ENCODE measurements at places on chromosomes 2 and 18.

DNA sequence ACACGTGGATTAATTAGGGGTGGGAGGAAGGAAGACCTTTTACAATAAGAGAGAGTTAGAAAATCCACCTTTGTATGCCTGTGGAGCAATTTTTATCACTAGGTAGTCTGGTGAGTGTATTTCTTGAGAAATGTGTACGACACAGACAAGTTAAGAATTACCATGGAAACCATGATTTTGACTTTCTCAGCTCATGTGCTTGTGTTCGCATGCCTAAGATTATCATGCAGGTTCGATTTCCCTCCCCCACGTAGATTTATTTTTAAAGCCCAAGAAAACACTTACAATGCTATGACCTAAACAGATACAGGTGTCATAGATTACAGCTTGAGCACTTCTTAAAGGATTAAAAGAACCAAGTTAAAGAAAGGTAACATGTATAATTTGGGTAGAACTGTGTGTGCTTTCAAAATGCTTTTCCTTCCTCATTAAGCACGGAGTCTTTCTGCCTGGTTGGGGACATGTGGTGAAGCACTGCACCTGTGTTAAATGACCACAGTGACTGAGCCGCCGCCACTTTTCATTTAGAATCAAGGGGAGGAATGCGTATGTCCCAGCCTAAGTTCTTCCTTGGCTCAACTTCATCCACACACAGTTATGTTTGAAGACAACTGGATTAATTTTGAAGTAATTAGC is 16.6 kb downstream of the SERTAD2 start:
- DNase-seq, result peak; percentile 61

GRCh38 chr2:23760736-23761135 is 166.2 kb downstream of the ATAD2B start:
- peak; percentile 63 for DNase-seq

DNA sequence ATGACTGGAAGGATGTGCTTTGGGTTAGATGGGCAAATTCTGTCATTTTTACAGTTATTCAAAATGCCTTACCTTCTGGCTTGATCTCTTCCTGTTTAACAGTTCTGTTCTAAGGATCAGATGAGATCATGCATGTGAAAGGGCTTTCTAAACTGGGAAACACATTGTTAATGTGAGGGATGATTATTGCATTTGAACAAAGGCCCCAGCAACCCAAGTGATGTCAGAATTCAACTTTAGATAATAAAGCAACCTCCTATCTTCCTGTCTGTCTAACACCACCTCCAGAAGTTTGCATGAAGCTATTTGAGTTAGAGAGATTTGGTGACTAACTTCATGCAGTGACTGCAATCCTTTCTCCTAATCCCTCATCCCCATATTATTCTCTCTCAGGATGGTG is 77.8 kb upstream of the B3GNT2 start:
- DNase-seq, result peak; percentile 20

DNA sequence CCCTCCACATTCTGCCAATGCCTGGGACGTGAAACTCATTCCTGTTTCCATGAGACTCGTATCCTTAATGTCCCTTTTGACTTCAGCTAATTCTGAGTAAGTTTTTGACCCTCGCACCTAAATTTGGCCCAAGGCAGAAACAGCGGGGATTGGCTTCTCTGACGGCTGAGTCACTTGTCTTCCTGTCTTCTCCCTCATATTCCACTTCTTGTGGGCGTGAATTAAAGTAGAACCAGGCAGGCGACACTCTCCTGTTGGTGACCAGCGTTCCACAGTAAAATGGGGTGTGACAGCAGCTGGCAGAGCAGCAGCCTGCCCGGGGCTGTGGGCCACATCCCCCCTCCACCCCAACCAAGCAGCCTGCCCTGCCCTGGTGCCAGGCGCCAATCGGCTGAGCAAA is 15.5 kb downstream of the TTC32 start:
- no peak for DNase-seq

DNA sequence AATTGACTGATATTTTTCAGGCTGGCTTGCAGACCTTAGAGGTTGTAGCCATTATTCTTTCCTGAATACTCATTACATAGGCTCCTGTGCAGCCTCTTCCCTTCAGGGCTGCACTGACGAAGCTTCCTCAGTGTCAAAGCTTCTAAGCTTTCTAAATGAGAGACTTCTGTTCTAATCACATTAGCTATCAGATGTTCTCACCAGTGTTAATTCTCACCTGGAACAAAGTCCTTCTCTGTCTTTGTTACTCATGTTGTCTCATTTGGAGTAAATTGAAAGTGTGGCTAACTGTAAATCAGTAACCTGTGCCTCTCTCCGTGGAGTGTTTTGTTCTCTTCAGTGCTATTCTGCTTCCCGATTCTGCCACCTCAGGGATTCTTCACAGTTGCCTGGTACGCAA is 76.9 kb downstream of the MC4R start:
- DNase-seq, result no peak

GRCh38 chr18:79870301-79871025 is 72.7 kb downstream of the KCNG2 start:
- peak; percentile 16 for DNase-seq

- DNase-seq, result no peak
These were observed 14.2 kb downstream of the INPP1 start for GRCh38 chr2:190357600-190357999.

DNA sequence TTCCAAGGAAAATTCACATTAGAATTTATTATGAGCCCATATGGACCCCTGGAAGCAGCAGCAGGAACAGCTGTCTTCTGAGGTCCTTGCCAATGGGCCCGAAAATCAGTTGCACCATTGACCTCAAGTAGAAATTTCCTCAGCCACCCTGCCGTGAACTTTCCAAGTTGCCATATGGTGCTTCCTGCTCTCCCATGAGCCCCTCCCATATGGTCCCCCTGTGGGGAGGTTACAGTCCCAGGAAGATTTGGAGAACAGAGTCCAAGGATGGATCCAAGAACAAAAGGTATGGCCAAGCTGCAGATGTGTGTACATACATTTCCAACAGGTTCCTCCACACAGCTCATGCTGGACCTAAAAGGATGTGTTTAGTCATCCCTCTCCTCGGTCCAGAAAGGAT is 34.6 kb downstream of the DIPK1C start:
- DNase-seq, result no peak

GRCh38 chr2:94956797-94957391 is 68.6 kb upstream of the MAL start:
- DNase-seq, result peak; percentile 61

DNA sequence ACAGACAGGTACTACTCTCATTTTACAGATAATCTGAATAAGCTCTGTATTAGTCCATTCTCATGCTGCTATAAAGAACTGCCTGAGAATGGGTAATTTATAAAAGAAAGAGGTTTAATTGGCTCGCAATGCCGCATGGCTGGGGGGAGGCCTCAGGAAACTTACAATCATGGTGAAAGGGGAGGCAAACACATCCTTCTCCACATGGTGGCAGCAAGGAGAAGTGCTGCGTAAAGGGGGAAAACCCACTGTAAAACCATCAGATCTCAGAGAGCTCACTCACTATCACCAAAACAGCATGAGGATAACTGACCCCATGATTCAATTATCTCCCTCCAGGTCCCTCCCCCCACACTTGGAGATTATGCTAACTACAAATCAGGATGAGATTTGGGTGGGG is 254.4 kb downstream of the KCNE4 start:
- peak; percentile 25 for DNase-seq

DNA sequence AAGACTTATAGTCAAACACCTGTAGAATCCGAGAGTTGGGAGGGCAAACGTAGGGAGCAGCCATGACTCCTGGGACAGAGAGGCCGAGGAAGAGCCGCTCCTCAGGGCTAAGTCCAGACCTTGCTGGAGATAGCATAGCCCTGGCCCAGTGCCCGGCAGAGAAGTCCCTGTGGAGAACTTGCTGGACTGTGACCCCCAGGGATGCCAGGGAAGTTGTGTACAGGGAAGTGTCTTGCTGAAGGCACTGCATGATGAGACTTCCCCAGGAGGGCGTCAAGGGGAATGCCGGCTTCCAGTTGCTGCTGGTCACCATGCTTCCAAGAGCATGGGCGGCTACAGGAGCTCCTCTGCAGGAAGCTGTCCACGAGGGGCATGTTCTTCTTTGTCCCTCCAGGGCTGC is 8.6 kb upstream of the CNDP1 start:
- no peak for DNase-seq

- DNase-seq, result peak; percentile 20
These were observed 51.0 kb downstream of the SETBP1 start for GRCh38 chr18:44731530-44732237.

Data from hematopoietic multipotent progenitor cell treated with erythropoietin and hydrocortisone succinate and interleukin-3 and kit ligand, for 4 days (in vitro differentiated cells).